ENCODE measurements at places on chromosomes 11 and 22.

- DNase-seq, result no peak
Measured at GRCh38 chr11:121070951-121071845, 29.8 kb upstream of the TECTA start.

DNA sequence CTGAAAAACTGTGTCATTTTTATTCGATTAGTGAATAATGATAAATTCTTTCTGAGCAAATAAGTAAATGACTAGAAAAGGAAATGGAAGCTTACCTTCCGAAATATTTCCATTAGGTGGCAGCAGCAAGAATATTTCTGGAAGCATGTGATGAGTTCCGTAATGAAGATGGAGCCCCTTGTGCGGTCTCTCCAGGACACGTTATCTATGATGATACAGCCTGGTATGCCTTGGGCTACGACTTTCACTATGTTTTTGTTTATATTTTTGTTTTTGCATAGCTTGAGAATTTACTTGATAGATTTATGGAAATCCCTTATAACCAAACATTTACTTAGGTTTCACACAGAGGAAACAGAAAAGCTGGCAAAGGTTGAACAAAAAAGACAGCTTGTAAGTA, 25.7 kb downstream of the CASP5 start:
- DNase-seq, result no peak

DNA sequence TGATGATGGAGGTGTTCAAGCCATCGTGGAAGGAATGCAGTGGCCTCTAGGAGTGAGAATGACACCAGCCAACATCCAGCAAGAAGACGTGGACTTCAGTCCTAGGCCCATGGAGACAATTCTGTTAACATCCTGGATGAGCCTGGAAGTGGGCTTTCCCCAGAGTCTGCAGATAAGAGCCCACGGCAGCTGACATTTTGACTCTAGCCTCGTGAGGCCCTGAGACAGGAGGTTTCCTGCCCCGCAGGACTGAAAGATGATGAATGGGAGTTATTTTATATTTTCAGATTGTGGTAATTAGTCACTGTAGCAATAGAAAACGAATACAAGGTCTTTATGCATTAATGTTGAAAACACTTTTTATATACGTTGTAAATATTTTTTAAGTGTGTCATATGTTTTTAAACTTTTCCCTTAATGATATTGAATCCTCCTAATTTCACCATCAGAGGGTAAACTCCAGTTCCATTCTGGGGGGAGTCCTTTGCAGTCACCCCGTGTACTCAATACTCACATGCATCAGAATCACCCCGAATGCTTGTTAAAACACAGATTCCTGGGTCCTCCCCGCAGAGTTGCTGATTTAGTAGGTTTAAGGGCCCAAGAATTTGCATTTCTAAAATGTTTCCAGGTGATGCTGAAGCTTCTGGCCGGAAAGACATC, 570 bp upstream of the TPCN2 start:
- DNase-seq, result no peak

DNA sequence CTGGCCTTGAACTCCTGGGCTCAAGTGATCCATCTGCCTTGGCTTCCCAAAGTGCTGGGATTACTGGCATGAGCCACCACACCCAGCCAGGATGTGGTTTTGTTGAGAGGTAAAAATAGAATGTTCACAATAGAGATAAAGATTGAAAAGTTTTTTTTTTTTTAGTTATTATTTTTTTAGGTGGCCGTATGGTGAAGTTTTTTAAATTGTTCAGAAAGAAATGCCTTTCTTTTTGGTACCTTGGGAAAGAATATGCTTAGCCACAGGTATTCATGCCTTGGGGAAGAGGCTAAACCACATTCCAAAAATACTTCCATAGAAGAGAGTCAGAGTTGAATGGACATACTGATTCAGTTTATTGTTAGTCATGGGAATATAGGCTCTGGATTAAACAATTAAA, 143.4 kb downstream of the C11orf91 start:
- no peak for DNase-seq

- DNase-seq, result no peak
Measured at GRCh38 chr22:47259990-47260389, 497.5 kb downstream of the TBC1D22A start.

DNA sequence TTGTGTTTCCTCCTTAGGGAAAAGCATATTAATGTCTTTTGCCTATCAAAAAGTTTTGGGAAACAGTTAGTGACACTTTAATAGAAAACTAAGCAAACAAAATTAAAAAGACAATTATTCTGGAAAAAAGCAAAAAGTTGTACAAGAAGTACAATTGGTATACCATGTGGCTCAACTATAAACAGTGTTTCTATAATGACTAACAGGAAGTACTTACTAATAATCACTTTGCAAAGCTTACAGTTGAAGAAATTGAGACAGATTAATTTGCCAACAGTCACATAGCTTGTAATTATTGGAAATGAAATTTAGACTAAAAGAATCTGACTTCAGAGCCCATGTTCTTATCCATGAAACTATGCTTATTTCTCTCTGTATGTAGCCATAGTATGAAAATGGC, 24.7 kb downstream of the PPME1 start:
- DNase-seq, result no peak

- DNase-seq, result no peak
Measured at GRCh38 chr11:18282626-18283025, 16.6 kb downstream of the SAA1 start.

GRCh38 chr11:88164806-88165585, 10.2 kb downstream of the RAB38 start:
- DNase-seq, result no peak

DNA sequence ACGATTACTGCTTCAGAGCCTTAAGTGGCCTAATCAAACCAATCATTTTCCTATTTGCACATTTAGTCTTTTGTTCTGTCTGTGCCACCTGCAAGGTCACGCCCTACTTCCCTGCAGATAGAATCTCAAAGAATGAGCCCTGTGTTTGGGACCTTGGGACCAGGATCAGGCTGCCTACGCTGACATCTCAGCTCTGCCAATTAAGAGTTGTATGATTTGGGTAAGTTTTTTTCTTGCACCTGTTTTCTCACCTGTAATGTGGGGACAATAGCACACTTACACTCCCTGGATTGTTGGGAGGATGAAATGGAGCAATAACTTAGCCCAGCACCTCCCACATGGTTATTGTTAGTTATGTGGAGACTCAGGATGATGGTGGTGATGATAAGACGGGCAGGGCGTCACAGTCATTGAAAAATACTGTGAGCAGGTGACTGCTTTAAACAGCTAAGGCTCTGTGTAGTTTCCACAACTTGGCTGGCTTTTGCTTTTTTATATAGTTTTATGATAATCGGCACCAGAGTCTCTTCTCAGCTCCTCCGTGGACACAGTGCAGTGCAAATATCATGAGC, 155.0 kb downstream of the ADAMTS15 start:
- no peak for DNase-seq

- DNase-seq, result no peak
Measured at GRCh38 chr11:15072551-15073143, 746 bp upstream of the CALCB start.

- DNase-seq, result no peak
Measured at GRCh38 chr11:35290876-35291275, 128.5 kb downstream of the SLC1A2 start.

DNA sequence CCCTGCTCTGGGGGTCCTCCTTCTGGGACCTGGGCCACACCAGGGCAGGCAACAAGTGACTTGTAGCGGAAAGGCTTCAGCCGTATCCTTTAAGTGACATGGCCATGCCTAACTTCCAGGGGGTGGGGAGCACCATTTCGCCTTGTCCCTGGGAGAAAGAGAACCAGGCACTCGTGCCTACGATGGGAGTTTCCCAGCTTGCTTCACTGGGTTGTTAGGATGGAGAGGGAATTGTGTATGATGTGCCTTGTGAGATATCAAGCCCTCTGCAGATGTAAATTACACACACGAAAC, 151.4 kb downstream of the CACNA1I start:
- DNase-seq, result no peak

GRCh38 chr11:7574491-7575130, 60.8 kb downstream of the PPFIBP2 start:
- DNase-seq, result no peak

DNA sequence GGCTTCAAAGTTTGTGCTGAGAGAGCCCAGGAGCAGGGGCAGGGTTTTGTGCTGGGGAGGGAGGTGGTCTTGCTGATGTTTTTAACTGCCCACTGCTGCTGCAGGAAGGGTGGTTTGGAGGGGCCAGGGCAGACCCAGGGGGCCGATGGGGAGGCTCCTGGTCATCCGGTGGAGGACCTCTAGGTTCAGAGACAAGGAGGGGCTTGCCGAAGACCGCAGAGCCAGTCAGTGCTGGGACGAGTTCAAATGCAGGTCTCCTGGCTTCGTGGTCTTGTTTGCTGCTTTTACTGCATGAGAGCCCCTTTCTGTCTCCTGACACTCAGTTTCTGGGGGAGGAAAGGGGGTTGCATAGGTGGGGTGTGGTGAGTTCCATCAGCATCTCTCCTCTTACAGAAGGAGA, 26.0 kb downstream of the CACNA1I start:
- no peak for DNase-seq

- DNase-seq, result no peak
Measured at GRCh38 chr11:46351606-46352005, 4.3 kb downstream of the DGKZ start.

DNA sequence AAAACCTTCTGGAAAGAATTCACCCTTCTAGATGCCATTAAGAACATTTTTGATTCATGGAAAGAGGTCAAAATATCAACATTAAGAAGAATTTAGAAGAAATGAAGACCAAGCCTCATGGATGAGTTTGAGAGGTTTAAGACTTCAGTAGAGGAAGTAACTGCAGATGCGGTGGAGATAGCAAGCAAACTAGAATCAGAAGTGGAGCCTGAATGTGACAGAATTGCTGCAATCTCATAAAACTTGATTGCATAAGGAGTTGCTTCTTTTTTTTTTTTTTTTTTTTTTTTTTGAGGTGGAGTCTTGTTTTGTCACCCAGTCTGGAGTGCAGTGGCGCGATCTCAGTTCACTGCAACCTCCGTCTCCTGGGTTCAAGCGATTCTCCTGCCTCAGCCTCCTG, 51.6 kb downstream of the MS4A13 start:
- no peak for DNase-seq

GRCh38 chr11:121024989-121025388, 1.1 kb downstream of the TBCEL start:
- peak; percentile 14 for DNase-seq

- no peak for DNase-seq
Measured at GRCh38 chr11:19868281-19868821, 155.7 kb downstream of the NAV2 start.

DNA sequence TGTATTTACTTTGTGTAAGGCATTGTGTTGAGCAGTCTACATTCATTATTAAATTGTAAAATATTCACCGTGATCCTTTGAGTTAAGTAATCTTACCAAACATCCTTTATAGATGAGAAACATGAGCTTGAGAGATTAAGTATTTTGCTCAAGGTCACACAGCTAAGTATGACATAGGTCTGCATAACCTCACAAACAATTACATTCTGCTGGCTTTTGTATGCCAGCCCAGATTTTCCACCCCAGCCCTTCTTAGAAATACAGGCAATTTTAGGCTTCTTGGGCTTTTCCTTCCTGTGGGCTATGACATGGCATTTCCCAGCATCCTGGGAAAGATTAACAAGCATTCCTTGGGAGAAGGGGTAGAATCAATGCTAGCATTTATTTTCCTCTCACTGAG, 357.3 kb downstream of the NELL1 start:
- no peak for DNase-seq

GRCh38 chr11:34340653-34341052, 17.2 kb downstream of the ABTB2 start:
- DNase-seq, result no peak

GRCh38 chr11:36774603-36775002, 176.6 kb upstream of the RAG2 start:
- no peak for DNase-seq

- DNase-seq, result peak; percentile 83
Measured at GRCh38 chr11:11848891-11849746, 7.3 kb downstream of the USP47 start.

DNA sequence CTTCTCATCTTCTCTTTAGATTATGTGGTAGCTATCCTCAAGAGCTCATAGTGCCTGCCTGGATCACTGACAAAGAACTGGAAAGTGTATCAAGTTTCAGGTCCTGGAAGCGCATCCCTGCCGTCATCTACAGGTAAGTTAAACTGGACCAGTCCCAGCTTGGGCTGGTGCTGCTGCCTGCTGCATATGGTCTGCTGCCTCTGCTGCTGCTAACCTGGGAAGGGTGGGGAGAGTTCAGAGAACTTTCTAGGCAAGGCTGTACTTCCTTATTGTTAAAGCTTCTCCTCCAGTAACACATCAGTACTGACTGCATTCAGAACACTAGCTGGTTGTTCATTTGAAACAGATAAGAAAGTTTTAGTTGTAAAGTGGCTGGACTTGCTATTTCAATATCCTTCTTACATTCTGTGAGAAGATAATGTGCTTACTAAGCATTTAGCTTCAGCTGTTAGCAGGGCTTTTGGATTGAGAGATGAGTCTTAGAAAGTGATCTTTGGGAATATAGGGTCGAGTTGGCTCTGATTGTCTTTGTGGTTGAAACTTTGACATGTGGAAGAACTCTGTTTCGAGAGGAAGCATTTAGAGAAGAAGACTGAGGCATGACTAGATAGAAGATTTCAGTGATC, 77.3 kb upstream of the HORMAD2 start:
- no peak for DNase-seq

GRCh38 chr11:14625586-14626205, 17.9 kb upstream of the PDE3B start:
- no peak for DNase-seq

- peak; percentile 35 for DNase-seq
Measured at GRCh38 chr22:17241576-17242330, 22.5 kb upstream of the ADA2 start.

DNA sequence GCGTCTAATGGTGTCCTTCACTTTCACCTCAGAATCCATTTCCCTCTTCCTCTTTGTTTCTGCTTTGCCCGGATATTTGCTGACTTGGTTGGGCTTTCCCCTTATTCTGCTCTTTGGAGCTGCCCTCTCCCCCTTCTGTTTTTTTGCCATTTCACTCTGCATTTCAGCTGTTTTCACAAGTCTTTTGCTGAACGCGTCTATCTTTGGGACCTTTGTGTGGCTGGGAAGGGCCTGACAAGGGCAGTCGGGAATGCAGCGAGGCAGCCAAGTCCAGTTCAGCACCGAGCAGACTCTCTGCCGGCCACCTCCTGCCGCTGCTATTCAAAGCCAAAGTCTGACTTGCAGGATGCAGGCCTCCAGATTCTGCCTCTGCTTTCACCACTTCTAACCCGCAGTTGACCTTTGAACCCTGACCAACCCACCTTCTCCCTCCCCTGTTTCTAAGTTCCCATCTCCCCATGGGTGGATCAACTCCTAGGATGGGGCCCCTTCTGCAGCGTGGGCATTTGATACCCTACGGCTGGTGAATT, 38.2 kb downstream of the FEZ1 start:
- DNase-seq, result no peak

- peak; percentile 89 for DNase-seq
Measured at GRCh38 chr11:6606471-6607189, 3.1 kb downstream of the ILK start.

- peak; percentile 58 for DNase-seq
Measured at GRCh38 chr11:104254347-104254746, 90.4 kb upstream of the PDGFD start.

- no peak for DNase-seq
Measured at GRCh38 chr11:3126901-3127691, 38.0 kb downstream of the OSBPL5 start.

- DNase-seq, result peak; percentile 42
Measured at GRCh38 chr22:43151251-43152002, at the start of gene TSPO. TSS of gene TSPO (plus strand) at chr22:43151559. CDS start at chr22:43159239, 7,680 bp downstream.
